ENCODE measurements at places on chromosomes 16 and 17.
A peak's percentile ranks its signal among the peaks of the same experiment; 100 is the strongest.

DNA sequence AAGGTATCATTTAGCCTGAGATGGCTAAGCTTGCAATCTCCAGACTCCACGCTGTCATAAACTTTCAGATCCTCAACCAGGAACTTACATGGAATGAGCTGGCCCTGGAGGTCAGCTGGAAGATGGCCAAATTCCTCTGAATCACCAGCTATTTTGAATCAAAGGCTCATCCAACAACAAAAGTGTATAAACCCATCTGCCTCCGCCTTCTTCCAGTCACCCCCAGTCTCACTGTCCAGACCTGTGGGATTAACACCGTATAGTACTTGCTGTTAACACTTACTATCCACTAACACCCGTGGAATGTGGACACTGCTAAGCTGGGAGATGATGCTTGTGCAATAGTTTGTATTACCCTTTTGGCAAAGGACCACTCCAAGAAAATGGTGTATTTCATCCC lies 1.9 kb upstream of the LCMT1 start:
- DNase-seq = no peak

DNA sequence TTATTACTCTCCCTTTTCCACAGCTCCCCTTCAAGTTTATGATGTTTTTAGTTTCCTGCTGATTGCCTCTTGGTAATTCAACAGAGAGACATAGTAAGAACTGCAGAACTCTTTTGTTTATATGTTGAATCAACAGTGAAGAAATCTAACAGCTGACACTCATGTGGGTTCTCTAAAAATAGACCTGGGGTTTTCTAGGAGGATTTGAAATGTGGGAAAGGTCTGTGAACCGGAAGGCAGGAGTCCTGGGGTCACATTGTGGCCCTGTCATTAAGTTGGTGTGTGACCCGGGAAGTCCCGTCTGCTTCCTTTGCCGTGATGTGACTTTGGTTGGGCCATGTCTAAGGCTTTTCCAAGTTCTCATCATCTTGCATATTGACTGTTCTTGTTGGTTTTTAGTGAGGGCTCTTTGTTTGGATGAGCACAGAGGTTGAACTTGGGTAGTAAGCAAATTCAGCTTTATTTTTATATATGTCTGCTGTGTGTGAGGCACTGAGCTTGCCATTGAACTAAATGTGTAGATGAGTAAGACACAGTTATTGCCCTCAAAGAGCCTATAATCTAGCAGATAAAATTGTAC lies 48.5 kb upstream of the HS3ST3A1 start:
- DNase-seq = no peak

DNA sequence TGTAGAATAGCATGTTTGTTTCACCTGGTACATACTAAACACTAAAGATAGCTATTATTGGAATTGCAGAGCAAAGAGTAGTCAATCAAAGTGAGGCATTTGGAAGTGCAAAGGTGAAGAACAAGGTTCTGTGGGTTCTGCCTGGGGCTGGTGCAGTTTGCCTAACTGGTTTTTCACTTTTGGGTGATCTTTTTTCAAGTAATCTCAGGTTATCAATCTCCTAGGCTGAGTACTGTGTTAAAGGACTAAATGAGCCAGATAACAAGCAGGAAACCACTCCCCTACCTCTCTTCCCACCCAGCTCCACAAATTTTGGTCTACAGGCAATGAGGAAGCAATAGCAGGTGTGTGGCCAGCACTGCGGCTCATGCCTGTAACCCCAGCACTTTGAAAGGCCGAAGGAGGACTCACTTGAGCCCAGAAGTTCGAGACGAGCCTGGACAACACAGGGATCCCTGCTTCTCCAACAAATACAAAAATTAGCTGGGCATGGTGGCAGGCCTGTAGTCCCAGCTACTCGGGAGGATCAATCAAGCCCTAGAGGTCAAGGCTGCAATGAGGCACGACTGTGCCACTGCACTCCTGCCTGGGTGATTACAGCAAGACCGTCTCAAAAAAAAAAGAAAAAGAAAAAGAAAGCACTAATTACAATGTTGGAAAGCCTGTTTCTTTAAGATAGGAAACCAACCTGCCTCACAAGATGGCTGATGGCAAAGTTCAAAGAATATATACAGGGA lies 2.0 kb upstream of the NTAN1 start:
- no peak for DNase-seq

GRCh38 chr17:48625495-48626244 lies 488 bp downstream of the HOXB9 start:
- DNase-seq = peak; percentile 52

DNA sequence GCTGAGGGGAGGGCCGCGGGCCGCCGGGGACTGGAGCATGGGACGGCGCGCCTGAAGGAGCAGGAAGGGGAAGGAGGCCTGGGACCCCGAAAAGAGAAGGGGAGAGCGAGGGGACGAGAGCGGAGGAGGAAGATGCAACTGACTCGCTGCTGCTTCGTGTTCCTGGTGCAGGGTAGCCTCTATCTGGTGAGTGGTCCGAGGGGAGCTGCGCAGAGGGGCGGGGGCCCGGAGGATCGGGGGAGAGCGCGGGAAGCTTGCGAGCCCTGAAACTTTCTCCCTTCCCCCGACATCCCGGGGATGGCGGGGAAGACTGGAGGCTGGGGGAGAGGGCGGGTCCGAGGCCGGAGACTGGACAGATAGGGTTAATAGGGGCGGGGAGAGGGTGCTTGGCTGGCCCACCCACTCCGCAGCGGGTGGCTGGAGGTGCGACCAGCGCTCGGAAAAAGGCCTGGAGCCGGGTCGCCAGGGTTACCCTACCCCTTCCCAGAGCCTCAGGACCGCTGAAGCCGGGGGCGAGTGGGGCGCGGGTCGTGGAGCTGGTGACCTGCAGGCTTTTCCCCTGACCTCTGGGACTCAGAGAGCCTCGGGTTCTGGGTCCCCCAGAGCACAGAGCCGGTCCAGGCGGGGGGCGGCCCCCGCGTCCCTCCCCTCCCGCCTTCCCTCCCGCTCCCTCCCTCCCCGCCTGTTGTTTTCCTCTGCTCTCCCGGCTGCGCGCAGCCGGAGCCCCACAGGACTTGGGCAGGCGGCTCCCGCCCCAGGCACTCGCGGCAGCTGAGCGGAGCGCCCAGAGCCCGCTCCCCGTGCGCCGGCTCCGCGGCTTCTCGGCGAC lies 631 bp downstream of the NXPH3 start:
- DNase-seq = no peak

DNA sequence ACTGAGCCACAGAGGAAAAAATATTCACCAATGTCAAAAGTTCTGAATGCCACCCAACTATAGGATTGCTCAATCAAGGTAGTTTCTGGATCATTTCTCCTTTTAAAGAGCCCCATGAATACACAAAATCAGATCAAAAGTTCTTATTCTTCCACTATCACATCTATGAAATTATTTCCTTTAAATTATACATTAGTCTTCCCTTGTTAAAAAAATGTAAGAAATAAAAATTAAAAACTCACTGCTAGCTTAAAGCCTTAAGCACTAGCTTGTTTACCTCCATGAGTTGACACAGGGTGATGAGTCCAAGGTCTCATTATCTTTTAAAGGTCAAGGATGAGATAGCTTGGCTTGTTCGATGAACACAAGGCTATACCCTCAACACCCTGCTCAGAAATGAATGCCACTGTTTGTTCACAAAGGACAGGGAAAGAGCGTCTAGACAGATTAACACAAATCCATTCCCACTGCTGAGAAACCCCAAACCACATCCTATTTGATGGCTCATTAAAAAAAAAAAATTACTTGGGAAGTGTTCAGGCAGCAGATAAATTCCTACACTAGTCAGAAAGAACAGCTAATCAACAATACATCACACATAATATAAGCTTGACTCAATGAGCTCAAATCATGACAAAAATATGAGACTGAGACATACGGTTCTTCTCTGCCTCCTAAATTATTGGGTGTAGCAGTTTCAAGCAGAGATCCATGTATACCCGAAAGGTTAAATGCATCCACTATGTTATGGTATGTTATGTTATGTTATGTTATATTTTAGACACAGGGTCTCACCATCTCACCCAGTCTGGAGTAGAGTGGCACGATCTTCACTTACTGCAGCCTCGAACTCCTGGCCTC lies 118.9 kb downstream of the PARN start:
- no peak for DNase-seq

DNA sequence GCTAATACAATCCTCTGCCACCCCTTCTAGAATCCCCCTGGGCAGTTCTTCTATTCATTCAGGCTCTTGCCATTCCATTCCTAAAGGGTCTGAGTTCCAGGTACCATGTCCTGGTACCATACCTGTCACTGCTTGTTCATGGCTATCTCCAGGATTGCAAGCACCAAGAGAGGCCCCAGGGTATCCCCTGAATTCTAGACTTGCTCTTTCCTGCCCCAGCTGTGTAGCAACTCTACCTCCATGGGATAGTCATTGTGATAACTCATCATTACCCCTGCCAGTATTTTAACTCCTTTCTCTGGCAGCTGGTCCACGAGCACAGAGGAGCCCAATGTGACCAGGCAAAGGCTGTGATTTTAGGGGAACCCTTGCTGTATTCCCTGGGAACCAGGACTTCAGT lies 143.7 kb upstream of the CDH5 start:
- no peak for DNase-seq

DNA sequence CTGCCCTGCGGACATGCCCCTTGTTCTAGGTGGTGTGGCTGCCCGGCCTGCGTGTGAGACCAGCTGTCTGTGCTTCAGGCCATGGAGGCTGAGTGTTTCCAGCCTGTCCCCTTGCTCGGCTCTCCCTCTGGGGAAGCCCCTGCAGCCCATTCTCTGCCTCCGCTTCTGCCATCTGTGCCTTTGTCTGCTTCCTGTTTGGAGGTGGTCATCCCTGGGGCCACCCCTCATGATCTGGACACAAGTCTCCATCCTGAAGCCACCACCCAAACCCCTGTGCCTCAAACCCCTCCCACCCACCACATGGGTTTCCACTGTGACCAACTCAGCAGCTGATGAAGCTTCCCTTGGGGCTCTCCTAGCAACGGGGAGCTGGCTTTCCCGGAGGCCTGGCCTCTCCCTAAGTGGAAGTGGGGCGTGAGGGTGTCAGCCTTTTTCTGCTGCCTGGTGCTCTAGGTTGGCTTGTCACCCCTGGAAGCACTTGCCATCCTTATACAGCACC lies 184.9 kb downstream of the SEC14L1 start:
- DNase-seq = peak; percentile 15
